ENCODE measurements at places on chromosomes 6 and 20. TPM values are rescaled to one million over a fixed set of nuclear protein-coding genes. Genes with fewer than 3 reads are reported as not detected.

DEFB110 gene
- total RNA-seq, result not detected

GRCh38 chr6:169324656-169325459 lies 71.2 kb upstream of the THBS2 start:
- DNase-seq, result no peak

SASH1 gene
- total RNA-seq, result 0.04 TPM

GRCh38 chr20:419556-420165 lies 11.6 kb downstream of the RBCK1 start:
- DNase-seq, result no peak

DNA sequence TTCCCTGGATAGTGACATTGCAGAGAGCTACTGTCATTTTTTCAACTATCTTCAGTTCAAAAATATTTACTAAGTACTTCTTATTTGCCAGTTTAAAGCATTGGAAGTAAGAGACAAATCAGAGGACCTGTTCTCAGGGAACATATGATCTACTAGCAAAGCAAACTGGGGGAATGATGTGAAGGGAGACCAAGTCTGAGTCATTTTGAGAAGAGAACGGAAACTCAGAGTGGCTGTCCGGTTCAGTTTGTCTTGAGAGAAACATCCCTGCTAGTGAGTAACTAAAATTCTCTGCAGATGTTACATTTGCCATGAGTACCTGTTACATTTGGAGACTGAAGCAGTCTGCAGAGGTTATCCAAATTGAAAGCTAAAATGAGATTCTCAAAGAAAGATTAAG lies 118.3 kb downstream of the KCNQ5 start:
- DNase-seq, result peak; percentile 33

SLC22A2 gene
- not detected for total RNA-seq

KIF6 gene
- 0.13 TPM for total RNA-seq

- DNase-seq, result no peak
These were observed 248.0 kb upstream of the PRDM1 start for GRCh38 chr6:105838171-105838570.

- no peak for DNase-seq
These were observed 116.3 kb upstream of the MTHFD1L start for GRCh38 chr6:150749091-150749670.

DNA sequence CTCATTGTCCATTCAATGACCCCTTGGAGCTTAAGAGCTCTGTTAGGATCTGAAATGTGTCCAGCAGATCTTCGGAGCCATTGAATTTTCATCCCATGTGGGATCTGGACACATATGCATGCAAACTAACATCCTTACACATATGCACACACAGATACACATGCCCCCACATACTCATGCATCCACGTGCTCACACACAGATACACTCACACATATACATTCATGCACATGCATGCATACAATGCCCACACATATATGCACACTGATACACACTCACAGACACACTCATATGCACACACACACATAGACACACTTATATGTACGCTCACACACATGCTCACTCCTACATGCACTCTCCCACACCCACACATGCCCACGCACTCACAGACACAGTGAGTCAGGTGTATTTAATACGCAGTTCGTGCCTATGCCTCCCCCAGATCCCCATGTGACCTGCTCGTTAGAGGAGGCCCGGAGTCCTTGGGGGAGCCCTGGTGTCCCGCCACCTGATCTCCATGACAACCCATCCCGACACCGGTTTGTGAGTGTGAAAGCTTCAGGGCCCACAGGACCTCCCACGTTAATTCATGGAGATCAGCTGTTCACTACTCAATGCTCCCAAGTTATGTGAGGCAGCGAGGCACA lies 121.9 kb upstream of the SULF2 start:
- no peak for DNase-seq

DNA sequence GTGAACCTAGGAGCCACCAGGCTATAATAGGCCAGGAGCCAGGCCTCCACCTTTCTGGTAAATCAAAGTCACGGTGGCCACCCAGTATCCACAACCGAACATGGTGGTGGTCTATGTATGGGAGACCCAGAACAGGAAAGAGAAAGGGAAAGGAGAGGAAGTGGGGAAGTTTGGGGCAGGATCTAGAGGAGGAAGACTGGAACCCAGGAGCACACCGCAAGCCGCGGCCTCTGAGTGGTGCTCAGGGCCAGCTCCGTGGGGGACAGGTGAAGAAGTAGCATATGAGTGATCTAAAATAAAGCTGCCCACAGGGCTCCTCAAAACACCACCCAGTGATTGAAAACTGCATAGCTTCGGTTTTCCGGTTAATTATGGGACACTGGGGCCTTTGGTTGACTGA lies 214.8 kb downstream of the ZDHHC14 start:
- DNase-seq, result no peak

GRCh38 chr6:128438393-128438792 lies 82.0 kb downstream of the PTPRK start:
- DNase-seq, result no peak

DNA sequence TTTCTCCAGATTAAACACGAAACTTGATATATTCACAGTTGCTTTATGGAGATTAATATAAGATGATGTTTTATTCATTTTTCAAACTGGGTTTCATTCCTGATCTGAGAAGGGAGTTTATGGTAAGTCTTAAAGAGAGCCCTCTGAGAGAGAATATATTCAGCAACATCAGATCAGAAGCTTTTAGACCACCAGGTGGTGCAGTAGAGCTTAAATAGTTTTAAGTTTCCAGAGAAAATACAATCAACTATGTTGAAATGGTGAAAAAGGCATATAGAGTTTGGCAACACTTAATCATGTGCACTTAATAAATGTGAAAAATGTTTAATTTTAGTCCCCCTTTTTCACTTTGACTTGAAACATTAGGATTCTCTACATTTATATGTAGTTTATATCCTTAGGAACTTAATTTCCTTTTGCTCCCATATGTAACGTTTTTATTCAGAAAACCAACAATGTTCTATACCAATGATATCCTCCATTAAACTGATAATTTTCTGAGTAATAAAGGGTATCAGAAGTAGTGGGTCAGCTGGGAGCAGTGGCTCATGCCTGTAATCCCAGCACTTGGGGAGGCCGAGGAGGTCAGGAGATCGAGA lies 86.4 kb upstream of the CLDN20 start:
- peak; percentile 75 for DNase-seq

GRCh38 chr6:28311139-28311823 lies 24.7 kb downstream of the ZSCAN31 start:
- no peak for DNase-seq

EEF1A2 gene
- total RNA-seq, result 1.4 TPM
